ENCODE measurements at places on chromosomes 6 and 20.

DNA sequence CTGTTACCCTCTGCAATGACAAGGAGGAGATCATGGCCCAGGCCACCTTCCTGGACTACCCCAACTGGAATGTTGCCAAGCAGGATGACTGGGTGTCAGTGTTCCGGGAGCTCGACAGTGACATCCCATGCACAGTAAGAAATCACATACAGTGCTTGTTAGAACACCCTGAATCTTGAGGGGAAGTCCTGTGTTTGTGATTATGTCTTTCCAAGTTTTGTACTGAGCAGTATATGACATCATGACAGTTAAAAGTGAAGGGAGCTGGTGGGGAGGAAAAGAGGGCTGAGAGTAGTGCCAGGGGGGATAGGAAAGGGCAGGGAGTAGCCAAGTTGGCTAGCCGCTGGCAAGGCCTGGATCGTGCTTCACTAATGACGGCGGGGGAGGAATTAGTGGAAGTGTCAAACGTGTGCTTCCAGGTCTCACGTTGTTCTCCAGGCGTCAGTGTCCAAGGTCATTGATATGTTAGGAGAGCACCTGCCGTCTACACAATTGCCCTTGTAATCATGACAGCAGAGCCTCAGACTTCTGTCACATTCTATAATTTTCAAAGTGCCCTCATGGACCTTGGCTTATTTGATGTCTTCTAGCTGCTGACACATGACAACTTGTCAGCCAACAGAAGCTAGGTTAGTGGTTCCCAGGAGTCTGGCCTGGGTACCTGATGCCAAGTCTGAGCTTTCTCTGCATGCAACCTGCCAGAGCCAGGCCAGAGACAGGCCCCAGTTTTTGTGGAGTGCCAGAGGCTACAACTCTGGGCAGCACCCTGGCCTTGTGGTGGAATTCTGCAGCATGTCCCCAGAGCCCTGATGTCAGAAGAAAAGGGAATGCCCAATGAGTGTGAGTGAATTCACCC, 18.8 kb downstream of the CFAP61 start:
- ATAC-seq, result peak; percentile 14

- ATAC-seq, result no peak
Observed at GRCh38 chr6:34490390-34491090, 24.7 kb downstream of the PACSIN1 start.

GRCh38 chr6:35037664-35038038, 103.5 kb downstream of the TCP11 start:
- no peak for ATAC-seq

GRCh38 chr6:130020073-130020906, 1.9 kb downstream of the L3MBTL3 start:
- ATAC-seq, result peak; percentile 51

- no peak for ATAC-seq
Observed at GRCh38 chr20:56903858-56904257, 274.8 kb downstream of the TFAP2C start.

- ATAC-seq, result no peak
Observed at GRCh38 chr6:43101497-43101896, 25.4 kb downstream of the PTK7 start.

DNA sequence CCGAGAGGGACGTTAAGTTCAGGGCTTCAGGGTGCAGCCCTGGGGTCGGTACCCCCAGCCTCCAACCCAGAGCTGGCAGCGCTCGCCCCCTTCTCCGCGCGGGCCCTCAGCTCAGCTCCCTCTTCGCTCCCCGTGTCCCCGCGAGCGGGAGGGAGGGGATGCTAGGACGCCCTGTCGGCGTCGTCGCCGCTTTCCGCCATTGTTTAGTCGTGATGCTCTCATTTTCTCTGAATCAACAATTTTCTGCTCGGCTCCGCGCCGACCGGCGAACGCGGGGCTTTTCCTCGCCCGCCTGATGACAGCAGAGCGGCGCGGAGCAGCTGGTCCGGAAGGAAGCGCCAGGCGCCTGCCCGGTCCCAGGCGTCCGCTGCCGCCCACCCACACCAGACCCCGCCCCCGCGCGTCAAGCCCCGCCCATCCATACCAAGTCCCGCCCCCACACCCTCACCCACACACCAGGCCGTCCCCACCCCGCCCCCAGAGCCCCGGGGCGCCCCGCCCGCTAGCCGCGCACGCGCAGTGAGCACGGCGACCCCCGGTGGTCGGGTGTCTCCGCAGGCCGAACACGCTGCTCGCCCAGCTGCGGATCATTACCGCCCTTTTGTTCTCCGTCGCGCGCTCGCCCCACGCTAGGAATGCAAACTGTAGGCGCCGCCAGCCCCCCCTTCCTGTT, 50.1 kb upstream of the SLC32A1 start:
- peak; percentile 79 for ATAC-seq

DNA sequence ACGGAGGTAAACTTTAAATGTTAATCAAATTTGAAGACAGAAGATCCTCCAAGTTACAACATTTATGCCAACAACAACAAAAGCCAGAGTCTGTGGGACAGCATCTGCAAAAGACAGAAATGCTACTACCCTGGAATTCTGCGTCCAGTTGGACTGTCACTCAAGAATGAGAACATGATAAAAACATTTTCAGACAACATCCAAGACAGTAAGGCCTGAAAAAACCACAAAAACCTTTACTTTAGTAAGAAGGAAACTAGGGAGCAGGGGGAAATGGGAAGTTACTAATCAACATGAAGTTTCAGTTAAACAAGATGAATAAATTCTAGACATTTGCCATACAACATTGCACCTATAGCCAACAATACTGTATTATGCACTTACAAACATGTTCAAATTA, 77.6 kb downstream of the MLIP start:
- no peak for ATAC-seq

GRCh38 chr20:48789781-48790472, 37.9 kb downstream of the PREX1 start:
- ATAC-seq, result no peak

GRCh38 chr20:6122873-6123648, at the start of gene FERMT1:
Gene FERMT1 (minus strand): TSS chr20:6123030. CDS start chr20:6119554, 3,476 bp downstream.
- peak; percentile 81 for ATAC-seq

GRCh38 chr20:49340161-49340966, 62.5 kb upstream of the ZNFX1 start:
- no peak for ATAC-seq

DNA sequence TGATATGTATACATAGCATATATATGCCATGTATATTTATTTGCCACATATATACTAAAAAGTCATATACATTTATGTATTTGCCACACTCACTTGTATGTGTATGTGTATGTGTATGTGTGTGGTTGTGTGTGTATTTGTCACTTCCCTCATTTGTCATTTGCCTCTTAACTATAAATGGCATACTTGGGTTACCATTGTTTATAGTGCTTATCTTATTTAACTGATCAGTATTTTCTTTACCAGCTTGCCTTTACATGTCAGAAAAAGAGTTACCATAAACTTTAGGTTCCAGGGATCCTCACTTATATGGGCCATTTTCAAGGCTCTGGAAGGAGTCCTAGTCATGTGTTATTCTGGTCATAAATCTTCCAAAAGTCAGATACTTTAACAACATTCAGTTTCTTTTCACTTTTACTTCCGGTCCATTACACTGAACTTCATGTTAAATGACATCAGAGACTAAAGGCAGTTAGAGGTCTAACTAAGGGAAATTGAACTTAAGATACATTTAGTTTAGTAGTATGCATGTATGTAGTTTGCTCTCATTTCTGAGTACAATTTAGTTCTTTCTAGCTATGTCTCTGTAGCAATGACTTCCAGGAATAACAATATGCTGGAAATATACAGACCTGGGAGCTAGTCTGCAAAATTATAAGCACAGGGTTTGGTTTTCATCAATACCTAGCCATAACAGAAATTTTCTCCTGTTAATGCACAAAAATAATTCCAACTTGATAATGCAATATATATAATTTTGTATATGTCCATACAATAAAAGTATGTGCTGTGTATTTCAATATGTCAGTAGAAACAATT, 33.7 kb upstream of the HIVEP1 start:
- no peak for ATAC-seq

DNA sequence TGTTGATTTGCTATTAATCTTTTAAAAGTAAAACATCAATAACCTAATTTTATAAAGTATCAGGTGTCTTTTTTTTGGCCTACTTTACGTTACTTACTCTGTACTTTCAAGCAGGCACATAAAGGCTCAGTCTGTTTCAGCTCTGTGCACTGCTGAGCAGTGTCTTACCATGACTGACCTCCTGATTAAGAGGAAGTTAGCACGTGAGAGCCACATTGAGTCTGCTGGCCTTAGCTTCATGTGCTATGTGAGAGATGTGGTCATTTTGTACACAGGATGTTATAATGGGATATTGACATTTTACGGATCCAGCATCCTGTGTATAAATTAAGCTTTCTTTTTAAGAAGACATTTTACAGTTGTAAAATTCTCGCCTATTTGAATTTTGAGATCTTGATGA, 31.9 kb downstream of the ARID1B start:
- peak; percentile 91 for ATAC-seq

DNA sequence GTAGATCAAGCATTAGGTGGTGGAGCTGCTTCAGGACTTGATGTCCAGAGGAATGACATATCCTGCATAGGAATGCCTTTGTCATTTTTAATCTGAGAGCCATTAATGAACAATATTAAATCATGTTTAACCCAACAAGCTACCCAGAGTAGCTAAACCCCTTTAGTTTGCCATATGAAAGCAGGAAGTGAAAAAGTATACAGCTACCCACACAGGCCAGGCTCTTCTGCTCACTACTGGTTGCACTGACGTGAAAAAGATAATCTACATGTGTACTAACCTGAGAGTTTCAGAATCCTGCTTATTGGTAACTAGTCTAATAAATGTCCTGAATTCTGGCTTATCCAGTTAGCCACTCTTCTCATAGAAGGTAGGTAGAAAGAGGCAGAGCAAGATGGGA, 19.9 kb downstream of the GLYATL3 start:
- ATAC-seq, result peak; percentile 60

- no peak for ATAC-seq
Observed at GRCh38 chr6:167762259-167762962, 64.3 kb upstream of the AFDN start.

- no peak for ATAC-seq
Observed at GRCh38 chr6:33925936-33926335, 122.1 kb upstream of the MLN start.

DNA sequence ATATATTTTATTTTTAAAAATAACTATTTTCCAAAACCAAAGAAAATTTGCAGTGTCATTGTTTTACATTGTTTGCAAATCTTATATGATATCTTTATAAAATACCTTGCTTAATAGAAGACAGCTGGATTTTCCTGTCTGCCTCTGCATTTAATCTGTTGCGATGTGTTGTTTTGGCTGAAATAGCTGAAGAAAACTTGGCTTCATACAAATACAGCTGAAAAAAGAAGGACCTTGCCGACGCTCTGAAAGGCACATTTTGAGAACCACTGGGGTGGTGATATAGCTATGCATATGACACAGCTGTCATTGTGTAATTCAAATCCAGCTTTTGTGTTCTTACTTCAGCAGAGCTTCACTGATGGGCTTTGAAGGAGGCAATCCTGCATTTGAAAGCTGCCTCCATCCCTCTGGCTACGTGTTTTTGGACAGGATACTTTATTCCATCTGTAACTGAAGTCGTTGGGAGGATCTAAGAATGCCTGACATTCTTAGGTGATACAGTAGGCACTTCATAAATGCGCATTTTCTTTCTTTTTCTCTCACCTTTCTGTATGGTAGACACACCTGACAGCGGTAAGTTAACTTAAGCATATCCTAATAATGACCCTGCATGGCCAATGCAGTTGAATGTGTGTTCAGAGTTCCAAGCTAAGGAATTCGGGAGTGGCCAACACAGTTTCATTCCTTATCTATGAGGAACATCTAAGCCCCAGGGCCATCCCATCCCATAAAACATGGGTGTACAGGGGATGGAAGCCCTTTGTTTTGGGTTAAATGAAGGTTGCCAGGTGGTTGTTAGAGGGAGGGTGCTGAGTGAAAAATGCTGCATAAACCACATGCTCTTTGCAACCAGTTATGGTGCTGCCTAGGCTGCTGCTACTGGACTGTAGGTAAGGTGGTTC, 213.0 kb downstream of the TFAP2A start:
- no peak for ATAC-seq

DNA sequence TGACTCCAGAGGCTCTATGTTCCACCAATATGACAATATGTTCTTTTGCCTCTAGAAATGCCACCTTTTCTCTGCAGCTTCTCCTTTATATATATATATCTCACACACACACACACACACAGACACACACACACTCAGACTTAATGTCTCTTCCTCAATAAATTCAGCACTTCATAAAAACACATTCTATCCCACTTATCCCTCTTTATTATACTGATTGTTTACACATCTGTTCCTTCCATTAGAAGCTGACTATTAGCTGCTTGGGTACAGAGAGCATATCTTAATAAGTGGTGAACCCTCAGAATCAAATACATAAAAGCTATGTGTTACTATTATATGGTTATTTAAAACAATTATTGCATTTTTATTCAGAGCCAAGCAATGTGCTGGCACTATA, 23.3 kb downstream of the NRSN1 start:
- ATAC-seq, result no peak

- ATAC-seq, result no peak
Observed at GRCh38 chr6:64103480-64103879, 467.9 kb downstream of the PHF3 start.

- ATAC-seq, result no peak
Observed at GRCh38 chr6:18668994-18669393, 281.8 kb downstream of the RNF144B start.

DNA sequence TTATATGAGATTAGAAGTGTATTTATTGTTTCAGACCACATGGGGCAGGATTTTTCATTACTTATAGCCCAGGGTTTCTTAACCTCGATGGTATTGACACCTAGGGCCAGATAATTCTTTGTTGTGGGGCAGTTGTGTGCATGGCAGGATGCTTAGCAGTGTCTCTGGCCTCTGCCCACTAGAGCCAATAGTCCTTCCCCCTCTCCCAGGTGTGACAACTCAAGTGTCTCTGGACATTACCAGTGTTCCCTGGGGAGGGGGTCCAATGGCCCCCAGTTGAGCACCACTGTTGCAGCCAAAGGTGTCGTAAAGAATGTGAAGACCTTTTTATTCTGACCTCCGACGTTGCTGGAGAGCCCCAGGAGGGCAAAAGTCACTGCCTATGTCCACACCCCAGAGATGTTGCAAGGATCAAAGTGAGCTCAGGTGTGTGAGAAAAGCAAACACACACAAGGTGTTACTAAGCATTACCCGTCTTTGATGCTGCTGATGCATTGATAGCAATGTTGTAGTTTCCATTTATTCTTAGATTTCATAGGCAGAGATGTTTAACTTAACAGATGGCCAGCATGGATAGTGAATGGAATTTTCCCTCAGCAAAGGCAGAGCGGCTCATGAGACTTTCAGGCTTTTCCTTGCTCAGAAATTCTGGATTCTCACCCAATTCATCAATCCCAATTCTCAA, 22.2 kb downstream of the BANF2 start:
- ATAC-seq, result no peak

DNA sequence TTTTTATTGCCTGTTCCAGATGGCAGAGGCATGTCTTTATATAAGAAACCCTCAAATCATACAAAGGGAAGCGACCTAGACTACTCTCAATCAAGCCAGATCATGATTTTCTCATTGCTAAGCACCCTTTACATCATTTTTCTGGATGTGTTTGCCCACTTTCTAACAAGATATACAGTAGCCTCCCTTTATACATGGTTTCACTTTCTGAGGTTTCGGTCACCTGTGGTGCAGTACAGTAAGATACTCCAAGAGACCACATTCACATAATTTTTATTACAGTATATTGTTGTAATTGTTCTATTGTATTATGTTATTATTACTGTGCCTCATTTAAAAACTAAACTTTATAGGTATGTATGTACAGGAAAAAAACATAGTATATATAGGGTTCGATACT, 23.6 kb downstream of the TOMM6 start:
- ATAC-seq, result no peak

- ATAC-seq, result no peak
Observed at GRCh38 chr20:17276101-17276500, 49.3 kb downstream of the PCSK2 start.

- ATAC-seq, result no peak
Observed at GRCh38 chr6:40249935-40250334, 315.7 kb upstream of the MOCS1 start.
